ENCODE measurements at places on chromosomes 1 and 21.

DNA sequence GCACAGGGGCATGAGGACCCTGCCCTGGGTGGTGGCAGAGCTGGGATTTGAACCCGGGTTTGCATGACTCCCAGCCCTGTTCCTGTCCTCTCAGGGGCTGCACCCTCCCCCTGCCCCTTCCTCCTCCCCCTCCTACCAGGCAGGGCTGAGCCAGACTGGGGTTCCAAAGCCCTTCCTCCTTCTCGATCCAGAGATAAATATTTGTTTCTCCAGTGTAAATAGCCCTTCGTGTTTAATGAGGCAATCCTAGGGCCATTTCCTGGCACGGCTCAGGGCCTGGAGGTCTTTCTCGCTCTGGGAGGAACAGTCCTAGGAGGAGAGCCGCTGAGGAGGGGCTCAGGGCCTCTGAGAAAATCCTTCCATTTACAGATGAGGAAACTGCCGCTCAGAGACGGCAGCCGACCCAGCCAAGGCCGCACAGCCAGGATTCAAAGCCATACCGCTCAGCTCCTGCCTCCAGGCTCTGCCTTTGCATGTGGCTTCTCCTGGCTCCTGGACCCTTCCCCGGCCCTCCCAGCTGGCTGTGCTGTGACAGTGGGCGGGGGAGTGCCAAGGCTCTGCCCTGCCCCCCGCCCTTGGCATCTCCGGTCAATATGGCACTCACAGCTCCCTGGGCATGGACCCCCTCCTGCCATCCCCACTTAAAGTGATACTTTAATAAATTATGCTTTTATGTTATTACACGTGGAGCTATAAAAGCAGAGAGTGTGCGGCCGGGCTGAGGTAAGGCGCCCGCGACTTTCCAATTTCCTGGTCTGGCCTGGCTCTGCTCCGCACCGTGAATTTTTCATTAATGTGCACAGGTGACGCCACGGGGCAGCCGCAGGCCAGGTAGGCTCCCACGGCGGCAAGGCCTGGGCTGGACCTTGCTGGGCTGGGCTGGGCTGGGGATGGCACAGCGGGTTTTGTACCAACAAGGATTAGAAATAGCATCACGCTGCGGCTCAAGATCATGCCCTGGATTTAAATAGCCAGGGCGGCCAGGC is 114.7 kb upstream of the WNT4 start:
- DNase-seq: no peak

DNA sequence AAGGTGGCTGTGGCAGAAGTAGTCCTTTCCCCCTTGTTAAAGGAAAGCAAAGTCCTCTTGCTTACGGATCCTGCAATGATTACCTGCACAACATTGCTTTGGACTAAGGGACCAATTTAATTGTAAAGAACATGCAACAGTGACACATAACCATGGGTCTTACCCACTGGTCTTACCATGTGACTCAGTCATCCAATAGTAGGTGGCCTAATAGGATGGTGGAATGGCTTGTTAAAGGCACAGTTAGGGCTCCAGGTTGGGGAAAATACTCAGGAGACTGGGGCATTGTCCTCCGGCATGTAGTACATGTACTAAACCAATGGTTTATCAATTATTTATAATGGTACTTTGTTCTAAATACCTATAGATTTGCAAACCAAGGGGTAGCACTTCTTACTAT is 2.1 kb upstream of the YIPF1 start:
- no peak for DNase-seq

GRCh38 chr1:153959454-153959853 is 1.0 kb upstream of the CRTC2 start:
- no peak for DNase-seq

GRCh38 chr1:221862971-221863370 is 121.1 kb upstream of the DUSP10 start:
- no peak for DNase-seq
